ENCODE measurements at places on chromosomes 7 and 10. TPM values are rescaled to one million over a fixed set of nuclear protein-coding genes. Genes with fewer than 3 reads are reported as not detected.

The TAS2R39 gene
- not detected for polyA plus RNA-seq

The AGR2 gene
- 75.9 TPM for polyA plus RNA-seq

The PYROXD2 gene
- polyA plus RNA-seq = 12.6 TPM

The FBXL13 gene
- 2.9 TPM for polyA plus RNA-seq

The EGR2 gene
- polyA plus RNA-seq = 2.3 TPM

DNA sequence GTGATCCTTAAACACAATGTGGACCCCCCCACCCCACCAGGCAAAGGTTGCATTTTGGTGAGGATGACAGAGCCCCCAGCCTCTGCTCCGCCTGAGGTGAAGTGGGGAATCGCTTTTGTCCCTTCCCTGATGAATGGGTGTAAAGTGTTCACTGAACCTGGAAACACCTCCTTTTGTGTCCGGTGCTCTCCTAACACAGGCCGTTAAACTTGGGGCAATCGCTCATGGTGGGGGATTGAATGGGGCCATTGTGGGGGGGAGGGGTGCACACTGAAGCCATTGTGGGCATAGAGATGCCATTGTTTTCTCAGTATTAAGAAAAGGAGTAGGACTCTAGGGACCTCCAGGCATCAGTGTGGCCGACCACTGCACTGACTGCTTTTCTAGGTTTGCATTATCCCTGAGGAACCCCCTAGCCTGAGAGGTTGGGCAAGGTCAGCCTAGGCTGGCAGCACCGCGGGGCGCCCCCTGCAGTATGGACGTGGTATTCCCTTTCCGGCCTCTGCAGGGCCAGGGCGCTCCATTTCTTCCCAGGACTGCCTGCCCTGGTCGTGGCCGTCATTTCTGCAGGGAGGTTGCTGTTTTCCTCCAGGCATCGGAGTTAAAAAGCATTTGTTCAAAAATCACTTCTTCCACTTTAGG is 158.3 kb downstream of the TCF7L2 start:
- DNase-seq = no peak

- no peak for DNase-seq
Observed at GRCh38 chr10:85648279-85648754, 718.3 kb downstream of the GRID1 start.

- DNase-seq = no peak
Observed at GRCh38 chr7:42095791-42096190, 141.2 kb downstream of the GLI3 start.

DNA sequence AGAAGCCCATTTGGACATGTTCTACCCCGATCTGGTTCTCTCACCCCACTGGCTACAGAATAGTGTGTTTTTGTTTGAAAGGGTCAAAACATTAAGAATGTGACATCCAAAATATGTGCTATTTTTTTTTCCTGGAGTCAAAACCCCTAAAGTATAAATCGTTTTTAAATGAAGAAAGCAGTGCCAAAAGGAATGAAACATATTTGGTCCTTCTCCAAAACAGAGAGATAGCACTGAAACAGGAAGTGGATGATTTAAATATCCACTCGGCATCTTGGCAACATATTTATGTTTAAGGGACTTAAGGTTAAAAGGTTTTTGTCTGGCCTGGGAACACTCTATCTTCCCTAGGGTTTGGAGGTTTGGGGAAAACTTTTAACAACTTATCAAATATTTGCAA is 32.3 kb downstream of the CALD1 start:
- no peak for DNase-seq

GRCh38 chr10:64115908-64116643 is 594.9 kb downstream of the REEP3 start:
- no peak for DNase-seq

DNA sequence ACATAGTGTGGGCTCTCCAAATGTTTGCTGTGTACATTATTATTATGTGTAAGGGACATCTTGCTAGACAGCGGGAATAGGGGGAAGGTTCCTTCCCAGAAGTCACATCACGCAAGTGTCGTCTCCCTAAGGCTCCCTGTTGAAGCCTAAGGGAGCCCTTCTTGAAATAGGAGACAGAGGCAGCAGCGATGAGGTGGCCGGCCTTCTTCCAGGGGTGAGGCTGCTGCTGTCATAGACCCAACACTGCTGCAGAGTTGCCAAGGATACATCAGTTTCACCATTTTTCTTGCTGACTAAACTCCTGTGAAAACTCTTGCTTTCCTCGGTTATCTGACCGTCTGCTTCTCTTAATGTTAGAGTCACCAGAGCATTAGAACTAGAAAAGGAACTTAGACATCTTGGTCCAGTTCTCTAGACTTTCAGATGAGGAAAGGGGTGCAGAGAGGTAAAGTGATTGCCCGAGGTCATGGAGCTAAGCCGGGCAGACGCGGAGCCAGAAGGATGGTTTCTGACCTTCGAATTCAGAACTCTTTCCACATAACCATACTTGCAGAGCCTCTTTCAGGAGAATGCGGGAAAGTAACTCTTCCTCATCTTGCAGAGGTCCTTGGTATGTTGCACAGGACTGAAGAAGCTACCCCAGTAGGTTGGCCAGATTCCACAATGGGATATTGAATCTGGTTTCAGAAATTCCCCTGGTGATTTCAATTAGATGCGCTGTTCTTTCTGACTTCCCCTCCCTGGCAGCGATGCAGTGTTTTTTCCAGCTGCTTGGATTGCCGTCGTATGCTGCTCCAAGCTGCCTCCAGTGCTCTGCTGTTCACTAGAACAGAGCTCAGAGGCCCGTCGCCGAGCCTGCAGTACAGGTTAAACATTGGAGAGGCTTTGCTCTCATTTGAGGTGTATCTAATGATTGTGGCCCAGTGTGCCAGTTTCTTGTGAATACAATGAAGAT is 217.1 kb downstream of the CAMK1D start:
- DNase-seq = no peak

GRCh38 chr10:93790439-93790838 is 32.7 kb downstream of the LGI1 start:
- DNase-seq = no peak

- no peak for DNase-seq
Observed at GRCh38 chr10:89894051-89894450, 192.7 kb downstream of the KIF20B start.

GRCh38 chr7:74317146-74317782 is 28.1 kb downstream of the CLIP2 start:
- no peak for DNase-seq

Measured in right renal cortex interstitium (tissue), 3 donors.